B cell (primary cell): ENCODE measurements at places on chromosomes 12 and 14. TPM values are rescaled to one million over a fixed set of nuclear protein-coding genes. Genes with fewer than 3 reads are reported as not detected.

DNA sequence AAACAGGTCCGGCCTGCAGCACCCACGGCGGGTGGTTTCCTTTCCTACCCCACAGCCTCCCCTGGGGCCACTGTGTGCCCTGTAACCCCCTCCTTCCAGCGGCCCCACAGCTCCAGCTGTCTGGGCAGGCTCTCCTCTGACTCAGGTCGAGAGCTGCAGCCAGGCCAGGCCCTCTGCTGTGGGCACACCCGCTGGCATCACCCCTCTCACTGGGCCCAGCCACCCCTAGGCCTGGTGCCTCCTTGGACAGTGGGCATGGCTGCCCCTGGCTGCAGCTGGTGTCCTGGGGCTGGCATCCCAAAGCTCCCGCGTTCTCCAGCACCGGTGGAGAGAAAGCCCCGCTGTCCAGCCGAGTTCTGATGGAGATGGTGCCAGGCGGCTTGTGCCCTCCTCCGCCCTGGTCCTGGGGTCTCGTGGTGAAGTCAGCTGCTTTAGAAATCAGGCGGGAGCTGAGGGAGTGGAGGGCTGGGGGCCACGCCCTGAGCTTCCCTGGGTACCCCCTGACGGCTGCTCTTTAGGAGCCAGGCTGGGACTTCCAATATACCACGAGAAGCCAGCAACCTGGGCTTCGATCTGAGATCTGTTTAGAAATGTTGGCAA is 114.9 kb downstream of the KIF26A start:
- no peak overlapping the region for H3K4me3 ChIP-seq
- no peaks in the 10 kb centered on the region for H3K36me3 ChIP-seq
- peaks cover 24% of the 10 kb centered on the region for H3K27me3 ChIP-seq
- no peaks in the 10 kb centered on the region for H3K4me1 ChIP-seq
- no peak overlapping the region for H3K27ac ChIP-seq

The STXBP6 gene
- polyA plus RNA-seq, result 0.01 TPM in 1 of 2 replicates, not detected in the other

The C12orf54 gene
- polyA plus RNA-seq, result not detected in 2 replicates

DNA sequence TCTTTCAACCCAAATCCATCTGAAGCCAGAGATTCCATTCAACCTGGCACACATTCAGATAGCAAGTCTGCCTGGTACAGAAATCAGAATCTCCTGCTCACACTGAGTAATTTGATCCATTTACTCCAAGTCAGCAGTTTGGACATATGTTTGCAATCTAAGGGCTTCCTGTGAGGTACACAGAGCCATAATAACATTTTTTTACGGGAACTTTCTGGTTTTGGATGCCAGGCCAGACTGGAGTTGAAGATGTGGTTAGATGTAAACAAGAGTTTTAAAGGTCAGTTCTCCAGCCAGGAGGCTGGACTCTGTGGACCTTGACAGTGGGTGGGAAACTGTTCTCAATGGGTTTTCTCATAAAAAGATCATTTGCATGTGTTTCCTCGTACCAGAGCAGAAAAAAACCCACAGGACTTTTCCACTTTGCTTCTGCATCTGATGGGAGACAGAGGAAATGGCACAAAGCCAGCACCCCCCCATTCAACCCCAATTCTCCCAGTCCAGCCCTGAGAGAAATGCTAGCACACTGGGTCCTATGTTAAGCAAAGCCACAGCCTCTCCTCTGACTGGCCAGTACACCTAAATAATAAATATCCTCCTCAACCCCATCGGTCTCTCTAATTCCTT is 17.7 kb upstream of the TSPAN11 start:
- H3K4me1 ChIP-seq, result no peaks in the 10 kb centered on the region
- no peaks in the 10 kb centered on the region for H3K36me3 ChIP-seq
- no peak overlapping the region for H3K27ac ChIP-seq
- H3K27me3 ChIP-seq, result no peaks in the 10 kb centered on the region
- no peak for DNase-seq
- H3K4me3 ChIP-seq, result no peak overlapping the region

The GPX2 gene
- not detected in 2 replicates for polyA plus RNA-seq

GRCh38 chr14:92456215-92457015 is 57.2 kb upstream of the RIN3 start:
- no peak overlapping the region for H3K27ac ChIP-seq
- H3K36me3 ChIP-seq, result no peaks in the 10 kb centered on the region
- H3K4me3 ChIP-seq, result no peak overlapping the region
- peaks cover 18% of the 10 kb centered on the region for H3K27me3 ChIP-seq
- H3K4me1 ChIP-seq, result peaks cover 11% of the 10 kb centered on the region
- DNase-seq, result peak; percentile 42

The TRMT61A gene
- polyA plus RNA-seq, result 12.6 and 18.4 TPM in 2 replicates

DNA sequence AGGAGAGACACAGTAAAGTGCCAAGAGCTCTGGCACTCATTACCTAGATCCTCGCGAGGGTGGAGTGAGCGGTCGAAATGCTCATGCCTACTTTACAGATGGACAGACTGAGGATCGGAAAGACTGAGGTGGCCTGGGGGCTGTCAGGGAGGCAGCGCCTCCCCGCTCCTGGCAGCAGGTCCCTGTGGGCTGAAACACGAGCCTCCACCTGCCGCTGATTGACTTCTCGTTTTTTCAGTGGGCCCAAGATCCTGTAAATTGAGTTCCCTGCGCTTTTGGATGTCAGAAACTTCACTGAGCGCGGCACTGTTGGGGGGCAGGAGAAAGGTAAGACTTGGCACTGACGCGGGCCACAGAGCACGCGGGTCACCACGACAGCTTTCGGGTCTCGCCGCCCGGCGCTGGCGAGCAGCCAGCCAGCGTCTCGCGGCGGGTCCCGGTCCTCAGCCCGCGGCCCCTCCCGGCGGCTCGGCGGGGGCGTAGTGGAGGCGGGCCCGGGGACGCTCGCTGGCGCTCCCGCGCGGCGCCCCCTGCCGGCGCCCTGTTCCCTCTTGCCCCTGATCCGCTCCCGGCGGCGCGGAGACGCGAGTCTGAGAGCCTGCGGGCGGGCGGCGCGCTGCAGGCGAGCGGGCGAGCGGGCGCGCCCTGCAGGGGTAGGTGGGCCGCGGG is 552 bp upstream of the SCN8A start:
- peaks cover 12% of the 10 kb centered on the region for H3K4me1 ChIP-seq
- no peaks in the 10 kb centered on the region for H3K36me3 ChIP-seq
- H3K27me3 ChIP-seq, result peaks cover 24% of the 10 kb centered on the region

- H3K27me3 ChIP-seq, result no peaks in the 10 kb centered on the region
- DNase-seq, result no peak
- no peaks in the 10 kb centered on the region for H3K4me1 ChIP-seq
- H3K27ac ChIP-seq, result no peak overlapping the region
- H3K36me3 ChIP-seq, result no peaks in the 10 kb centered on the region
These were observed 55.2 kb downstream of the EFCAB11 start for GRCh38 chr14:89899291-89899690.

DNA sequence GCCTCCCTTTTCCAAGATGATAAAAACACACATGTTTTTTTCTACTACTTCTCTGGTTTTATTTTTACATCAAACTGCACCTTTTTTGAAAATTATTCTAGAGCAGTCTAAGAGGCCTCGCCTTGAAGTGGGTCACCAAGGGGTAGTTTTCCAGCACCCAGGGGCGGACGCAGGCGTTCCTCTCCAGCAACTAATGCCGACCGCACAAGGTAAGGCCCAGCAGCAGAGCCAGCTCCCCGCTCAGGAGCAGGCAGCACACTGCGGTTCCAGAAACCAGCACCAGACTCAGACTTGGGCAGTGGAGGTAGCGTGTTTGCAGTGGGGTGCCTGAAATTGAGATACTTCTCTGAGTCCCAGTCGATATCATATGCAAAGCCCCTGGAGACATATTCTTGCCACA is 31.6 kb downstream of the EP400 start:
- no peaks in the 10 kb centered on the region for H3K36me3 ChIP-seq
- H3K4me3 ChIP-seq, result no peak overlapping the region
- H3K27me3 ChIP-seq, result no peaks in the 10 kb centered on the region
- H3K4me1 ChIP-seq, result no peaks in the 10 kb centered on the region
- H3K27ac ChIP-seq, result no peak overlapping the region
- DNase-seq, result no peak

- no peak overlapping the region for H3K27ac ChIP-seq
- H3K27me3 ChIP-seq, result no peaks in the 10 kb centered on the region
- DNase-seq, result no peak
- no peaks in the 10 kb centered on the region for H3K4me1 ChIP-seq
- H3K36me3 ChIP-seq, result no peaks in the 10 kb centered on the region
- no peak overlapping the region for H3K4me3 ChIP-seq
These were observed 156.3 kb upstream of the PDE3A start for GRCh38 chr12:20211981-20212421.

DNA sequence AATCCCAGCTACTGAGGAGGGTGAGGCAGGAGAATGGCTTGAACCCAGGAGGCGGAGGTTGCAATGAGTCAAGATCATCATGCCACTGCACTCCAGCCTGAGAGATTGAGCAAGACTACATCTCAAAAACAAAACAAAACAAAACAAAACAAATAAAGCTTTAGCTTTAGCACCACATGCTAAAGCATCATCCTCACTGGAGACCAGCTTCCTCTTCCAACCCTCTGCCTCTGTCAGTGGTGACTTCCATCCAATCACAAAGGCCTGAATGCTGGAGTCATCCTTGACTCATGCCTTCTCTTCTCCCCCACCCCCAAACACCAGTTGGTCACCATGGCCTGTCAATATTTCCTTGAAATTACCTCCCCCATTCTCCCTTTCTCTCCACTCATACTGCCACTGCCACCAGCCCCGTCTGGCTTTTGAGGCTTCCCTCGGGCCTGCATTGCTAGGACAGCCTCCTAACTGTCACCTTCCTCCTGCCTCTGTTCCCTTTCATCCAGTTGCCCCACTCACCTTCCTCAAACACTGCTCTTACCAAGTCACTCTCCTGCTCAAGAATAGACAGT is 1.4 kb downstream of the ZNF385A start:
- peak overlapping the region; percentile 85 for H3K27ac ChIP-seq
- H3K36me3 ChIP-seq, result no peaks in the 10 kb centered on the region
- H3K4me3 ChIP-seq, result no peak overlapping the region
- no peaks in the 10 kb centered on the region for H3K27me3 ChIP-seq
- no peak for DNase-seq

GRCh38 chr12:46676797-46677520 is 148.8 kb downstream of the SLC38A4 start:
- H3K4me3 ChIP-seq, result no peak overlapping the region
- H3K4me1 ChIP-seq, result no peaks in the 10 kb centered on the region
- no peak for DNase-seq
- no peaks in the 10 kb centered on the region for H3K36me3 ChIP-seq

The LTB4R gene
- 15.7 and 19.1 TPM in 2 replicates for polyA plus RNA-seq

DNA sequence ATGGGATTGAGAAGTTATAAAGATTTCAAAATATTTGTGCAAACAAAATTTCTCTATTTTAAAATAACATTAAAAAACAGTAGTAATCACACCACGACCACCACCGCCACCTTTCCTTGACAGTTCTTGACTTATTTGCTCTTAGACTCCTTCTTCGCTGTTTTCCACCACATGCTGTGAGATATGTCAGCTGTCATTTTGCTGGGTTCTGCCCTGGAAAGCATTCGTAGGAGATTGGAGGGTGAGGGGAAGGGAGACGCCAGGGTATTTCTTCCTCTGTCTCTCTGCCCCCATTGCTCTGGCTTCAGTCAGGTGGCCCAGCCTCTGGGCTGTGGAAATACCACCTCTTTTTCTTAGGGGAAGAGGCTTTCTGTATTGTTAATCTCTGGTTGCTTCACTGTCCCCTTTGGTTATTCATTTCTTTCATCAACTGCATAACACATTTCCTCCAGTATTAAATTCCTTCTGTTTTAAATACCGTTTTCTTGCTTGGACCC is 186.2 kb downstream of the NEDD1 start:
- H3K27ac ChIP-seq, result no peak overlapping the region
- no peaks in the 10 kb centered on the region for H3K4me1 ChIP-seq
- no peak for DNase-seq
- no peaks in the 10 kb centered on the region for H3K36me3 ChIP-seq

The FOXG1 gene
- not detected in 2 replicates for polyA plus RNA-seq
